HT-29 (cell line): ENCODE measurements at places on chromosomes 3 and 15.

GRCh38 chr3:110397115-110397514, 674.5 kb upstream of the NECTIN3 start:
- DNase-seq: no peak

DNA sequence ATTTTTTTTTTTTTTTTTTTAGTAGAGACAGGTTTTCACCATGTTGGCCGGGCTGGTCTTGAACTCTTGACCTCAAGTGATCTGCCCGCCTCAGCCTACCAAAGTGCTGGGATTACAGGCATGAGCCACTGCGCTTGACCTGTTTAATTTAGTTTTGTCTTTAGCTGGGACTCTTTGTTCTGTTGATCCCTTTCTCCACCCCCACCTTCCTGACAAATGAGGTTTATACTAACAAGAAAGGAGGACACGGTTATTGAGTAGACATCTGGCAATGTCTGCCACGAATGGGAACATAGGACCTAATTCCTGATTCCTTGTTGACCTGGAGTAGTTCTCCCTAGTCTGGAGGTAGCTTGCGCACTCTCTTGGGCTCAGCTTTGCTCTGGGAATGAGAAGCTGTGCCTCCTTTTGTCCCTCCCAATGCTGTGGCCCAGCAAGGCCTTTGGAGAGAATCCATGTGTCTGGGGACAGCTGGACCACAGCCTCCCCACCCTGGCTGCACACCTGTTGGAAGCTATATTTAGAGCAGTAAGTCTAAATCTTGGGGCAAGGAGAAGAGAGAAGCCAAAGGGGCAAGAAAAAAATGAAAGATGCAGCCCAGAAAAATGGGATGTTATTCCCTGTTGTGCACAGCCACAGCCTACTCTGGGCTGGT, 53.2 kb upstream of the ADPGK start:
- no peak for DNase-seq

- DNase-seq: no peak
Observed at GRCh38 chr3:76668653-76669052, 371.2 kb upstream of the ROBO2 start.

GRCh38 chr15:31379042-31379441, 52.4 kb downstream of the KLF13 start:
- no peak for DNase-seq

GRCh38 chr3:101151286-101151913, 158.2 kb upstream of the ABI3BP start:
- DNase-seq: no peak

GRCh38 chr3:61645148-61645547, 83.8 kb downstream of the PTPRG start:
- DNase-seq: peak; percentile 9
